ENCODE measurements at places on chromosomes 16 and 17. TPM values are rescaled to one million over a fixed set of nuclear protein-coding genes. Genes with fewer than 3 reads are reported as not detected.

Gene TPSD1
- total RNA-seq, result not detected

Gene PLD6
- total RNA-seq, result 0.14 TPM

Gene HASPIN
- total RNA-seq, result 20.3 TPM

DNA sequence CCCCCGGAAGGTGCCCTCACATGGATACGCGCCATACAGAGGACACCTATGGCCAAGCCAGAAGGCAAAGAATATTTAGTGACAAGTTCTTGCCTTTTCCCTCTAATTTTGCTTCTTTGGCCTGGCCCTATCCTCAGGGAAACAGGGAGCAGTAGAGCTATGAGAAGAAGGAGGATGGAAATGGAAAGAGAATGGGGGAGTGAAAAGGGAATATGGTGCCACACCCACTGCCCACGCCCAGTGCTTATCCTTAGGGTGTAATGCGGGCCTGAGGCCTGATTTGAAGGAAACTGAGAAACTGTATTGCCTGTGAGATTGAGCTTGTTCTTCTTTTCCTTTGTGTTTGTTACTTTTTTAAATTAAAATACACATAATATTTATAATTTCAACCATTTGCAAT lies 255.1 kb downstream of the HS3ST3A1 start:
- no peak for DNase-seq

GRCh38 chr17:73414171-73414955 lies 102.6 kb upstream of the CDC42EP4 start:
- DNase-seq, result no peak

GRCh38 chr16:55949518-55949917 lies 74.3 kb upstream of the CES5A start:
- no peak for DNase-seq
